ENCODE measurements at places on chromosomes 7 and 10.

- DNase-seq: no peak
These were observed 12.6 kb downstream of the CPA4 start for GRCh38 chr7:130305433-130306042.

GRCh38 chr10:92567952-92568600 lies 5.8 kb downstream of the IDE start:
- DNase-seq: peak; percentile 75

GRCh38 chr10:66586073-66586472 lies 339.8 kb upstream of the LRRTM3 start:
- DNase-seq: peak; percentile 63

- peak; percentile 42 for DNase-seq
These were observed 733 bp downstream of the PRKCQ start for GRCh38 chr10:6579183-6579903.

GRCh38 chr7:135924302-135924701 lies 52.9 kb downstream of the MTPN start:
- no peak for DNase-seq

- DNase-seq: peak; percentile 33
These were observed 345 bp downstream of the COBL start for GRCh38 chr7:51316262-51316665.

- DNase-seq: no peak
These were observed 29.0 kb downstream of the DENND2A start for GRCh38 chr7:140611641-140612040.

- no peak for DNase-seq
These were observed 4.8 kb downstream of the EGR2 start for GRCh38 chr10:62811159-62811875.

DNA sequence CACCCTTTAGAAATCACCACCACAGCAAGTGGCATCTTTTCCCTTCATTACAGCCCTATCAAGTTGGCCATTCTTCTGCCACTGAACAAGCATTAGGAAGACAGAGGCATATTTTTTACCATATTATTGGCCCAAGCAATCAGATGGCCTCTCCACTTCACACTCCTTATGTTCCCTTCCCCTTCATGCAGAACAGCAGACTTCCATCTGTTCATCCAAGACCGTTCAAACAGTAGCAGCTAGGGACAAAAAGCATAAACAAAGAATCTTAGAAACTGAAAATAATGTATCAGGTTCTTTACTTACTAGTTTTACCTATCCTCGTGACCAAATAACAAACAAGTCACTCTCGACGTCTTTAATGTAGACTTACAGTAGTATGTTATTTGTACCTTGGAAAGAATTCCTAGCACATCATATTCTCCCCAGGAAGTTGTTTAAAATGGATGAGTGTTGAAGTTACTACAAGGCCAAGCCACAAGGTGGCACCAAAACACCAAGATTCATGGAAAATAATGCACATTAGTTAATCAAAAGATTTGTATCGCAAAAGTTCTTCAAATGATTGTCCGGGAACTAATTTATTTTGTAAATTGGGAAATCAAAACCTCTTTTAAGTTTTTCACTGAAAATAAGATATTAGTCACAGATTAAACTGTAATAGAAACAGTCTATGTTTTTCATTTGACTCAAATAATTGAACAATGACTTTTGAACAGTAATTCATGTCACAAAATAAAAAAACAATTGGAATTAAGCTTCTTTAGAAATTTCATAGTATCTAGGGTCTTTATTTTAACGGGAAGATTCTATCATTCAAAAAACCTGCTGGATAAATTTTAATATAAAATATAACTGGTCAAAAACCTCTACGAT lies 112.1 kb downstream of the VPS41 start:
- DNase-seq: peak; percentile 51

DNA sequence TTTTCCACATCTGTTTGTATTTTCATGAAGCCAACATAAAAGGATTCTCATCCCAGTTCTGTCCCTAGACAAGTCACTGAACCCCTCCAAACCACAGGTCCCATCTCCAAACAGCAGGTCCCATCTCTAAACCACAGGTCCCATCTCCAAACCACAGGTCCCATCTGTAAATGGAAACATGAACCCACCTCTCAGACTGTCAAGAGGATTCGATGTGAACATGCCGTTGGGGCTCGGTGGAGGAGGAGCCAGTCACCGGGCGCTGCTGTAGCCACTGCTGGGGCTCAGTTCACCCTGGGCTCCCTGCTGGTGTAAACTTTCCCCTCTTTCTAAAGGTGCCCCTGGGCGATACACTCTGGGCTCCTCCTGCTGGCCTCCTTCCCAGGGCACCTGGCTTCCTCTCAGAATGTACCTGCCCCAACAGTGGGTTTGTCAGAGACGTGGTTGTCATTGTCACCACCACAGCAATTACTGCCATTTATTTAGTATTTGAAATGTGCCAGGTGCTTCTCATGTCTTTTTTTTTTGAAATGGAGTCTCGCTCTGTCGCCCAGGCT lies 13.0 kb downstream of the LHPP start:
- DNase-seq: no peak

DNA sequence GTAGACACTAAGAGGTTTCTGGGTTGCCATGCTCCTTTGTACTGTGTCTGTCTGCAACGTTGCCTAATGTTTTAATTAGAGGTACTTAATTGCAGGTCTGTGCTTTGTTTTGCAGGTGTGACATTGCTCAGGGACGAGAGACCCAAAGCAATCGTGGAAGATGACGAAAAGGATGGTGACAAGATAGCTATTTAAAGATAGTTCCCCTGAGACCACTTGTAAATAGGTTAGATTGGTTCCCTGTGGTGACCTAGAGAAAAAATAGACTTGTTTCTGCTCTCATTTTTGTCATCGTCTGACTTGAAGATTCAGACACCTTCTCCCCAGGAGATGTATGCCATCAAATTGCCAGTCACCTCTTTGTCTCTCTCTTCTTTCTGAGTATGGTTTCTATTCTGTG lies 20.1 kb downstream of the PPP1R17 start:
- DNase-seq: peak; percentile 29

DNA sequence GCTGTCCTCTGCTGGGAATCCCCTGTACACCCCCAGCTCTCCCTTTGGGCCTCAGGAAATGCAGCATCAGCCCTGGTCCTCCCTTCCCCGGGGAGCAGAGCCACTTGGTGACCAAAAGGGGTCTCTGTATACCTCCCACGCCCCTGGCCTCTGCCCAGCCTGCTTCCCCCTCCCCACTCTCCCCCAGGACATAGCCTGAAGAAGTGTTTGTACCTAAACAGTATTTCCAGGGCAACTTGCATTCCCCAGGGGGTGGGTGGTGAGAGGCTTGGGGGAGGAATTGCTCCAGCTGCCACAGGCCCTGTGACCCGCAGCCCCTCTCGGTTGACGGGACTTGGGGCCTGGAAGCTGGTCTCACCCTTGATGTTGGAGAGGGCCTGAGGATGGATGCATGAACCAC lies 39.3 kb downstream of the TMEM270 start:
- peak; percentile 65 for DNase-seq

- DNase-seq: no peak
These were observed 24.4 kb downstream of the ASNS start for GRCh38 chr7:97847791-97848190.

- no peak for DNase-seq
These were observed 177.9 kb downstream of the DNAJB6 start for GRCh38 chr7:157514746-157515145.

DNA sequence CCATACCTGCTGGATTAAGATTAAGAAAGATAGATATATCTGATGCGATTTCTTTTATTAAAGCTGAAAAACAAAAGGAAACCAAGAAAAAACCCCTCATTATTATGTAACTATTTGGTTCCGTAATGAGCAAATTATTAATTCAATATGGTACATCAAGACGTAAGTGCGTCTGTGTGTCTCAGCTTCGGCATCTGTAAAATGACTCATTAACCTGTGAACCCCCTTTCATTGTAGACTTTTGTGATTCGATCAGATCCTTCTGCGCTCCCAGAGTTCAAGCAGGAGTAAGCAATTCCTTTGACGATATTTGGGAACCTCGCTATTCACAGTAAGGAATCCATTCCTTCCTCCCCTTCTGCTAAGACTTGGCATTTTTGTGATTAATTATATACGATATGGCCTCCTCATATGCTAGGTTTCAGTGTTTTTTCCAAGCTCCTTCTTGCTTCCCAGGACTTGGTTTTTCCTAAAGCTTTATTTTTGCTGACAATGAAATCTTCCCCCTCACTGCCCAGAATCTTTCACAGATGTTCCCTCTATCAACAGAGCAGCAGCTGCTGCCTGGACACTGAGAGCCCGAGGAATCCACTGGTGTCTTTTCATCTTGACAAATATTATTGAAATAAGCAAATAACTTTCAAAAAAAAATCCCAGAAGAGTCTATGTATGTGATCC lies 171.7 kb upstream of the CELF2 start:
- no peak for DNase-seq

GRCh38 chr10:20956843-20957242 lies 59.7 kb upstream of the NEBL start:
- DNase-seq: no peak

GRCh38 chr7:136274636-136275345 lies 297.6 kb upstream of the MTPN start:
- no peak for DNase-seq

GRCh38 chr7:21918216-21918615 lies 27.5 kb downstream of the CDCA7L start:
- DNase-seq: no peak

GRCh38 chr7:4025694-4026615 lies 656.1 kb upstream of the FOXK1 start:
- DNase-seq: no peak

- DNase-seq: no peak
These were observed 358.7 kb downstream of the ELMO1 start for GRCh38 chr7:37089972-37090371.

DNA sequence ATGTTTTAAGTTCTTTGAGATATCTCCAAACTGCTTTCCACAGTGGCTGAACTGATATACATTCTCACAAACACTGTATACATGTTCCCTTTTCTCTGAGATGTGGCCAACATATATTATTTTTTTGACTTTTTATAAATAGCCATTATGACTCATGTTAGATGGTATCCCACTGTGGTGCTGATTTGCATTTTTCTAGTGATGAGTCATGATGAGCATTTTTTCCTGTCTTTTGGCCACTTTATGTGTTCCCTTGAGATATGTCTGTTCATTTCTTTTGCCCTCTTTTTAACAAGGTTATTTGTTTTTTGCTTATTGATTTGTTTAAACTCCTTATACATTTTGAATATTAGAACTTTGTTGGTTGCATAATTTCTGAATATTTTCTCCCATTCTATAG lies 1055.1 kb downstream of the NXPH1 start:
- DNase-seq: peak; percentile 27

GRCh38 chr10:110651044-110651958 lies 7.2 kb downstream of the RBM20 start:
- no peak for DNase-seq

DNA sequence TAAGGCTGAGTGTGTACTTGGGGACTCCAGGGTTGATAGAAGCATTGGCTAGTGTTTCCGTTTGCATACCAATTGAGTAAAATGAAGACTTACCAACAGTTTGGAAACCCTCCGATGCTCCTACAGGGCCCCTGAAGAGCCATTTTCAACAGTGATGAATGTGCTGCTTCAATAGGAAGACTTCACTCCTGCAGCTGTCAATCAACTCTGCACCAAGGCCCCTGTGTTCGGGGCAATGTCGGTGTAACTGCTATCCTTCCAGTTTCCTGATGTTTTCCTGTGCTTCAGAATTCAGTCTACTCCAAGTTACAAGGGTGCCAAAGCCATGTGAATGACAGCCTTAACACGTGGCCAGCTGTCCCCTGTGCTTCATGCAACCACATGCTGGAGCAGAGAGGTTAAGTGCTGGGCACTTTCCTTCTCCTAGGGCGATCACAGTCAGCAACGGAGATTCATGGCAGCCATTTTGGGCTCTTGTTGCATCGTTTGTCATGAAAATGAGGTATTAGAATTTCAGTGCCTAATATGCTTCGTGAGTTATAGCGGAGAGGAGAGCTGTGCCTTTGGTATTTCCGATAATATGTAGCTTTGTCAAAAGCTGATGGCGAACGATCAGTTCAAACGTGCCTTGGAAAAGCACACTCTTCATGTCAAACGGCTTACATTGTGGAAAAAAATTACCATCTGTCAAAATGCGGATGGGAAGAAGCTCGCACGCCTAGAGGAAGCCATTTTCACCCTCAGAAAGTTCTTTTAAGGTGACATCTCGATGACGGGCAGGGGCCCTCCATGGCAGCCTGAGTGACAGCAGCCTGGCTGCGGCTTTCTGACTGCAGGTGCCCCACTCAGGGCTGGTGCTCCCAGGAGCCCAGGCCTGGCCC lies 287.8 kb downstream of the ACTR3B start:
- no peak for DNase-seq

DNA sequence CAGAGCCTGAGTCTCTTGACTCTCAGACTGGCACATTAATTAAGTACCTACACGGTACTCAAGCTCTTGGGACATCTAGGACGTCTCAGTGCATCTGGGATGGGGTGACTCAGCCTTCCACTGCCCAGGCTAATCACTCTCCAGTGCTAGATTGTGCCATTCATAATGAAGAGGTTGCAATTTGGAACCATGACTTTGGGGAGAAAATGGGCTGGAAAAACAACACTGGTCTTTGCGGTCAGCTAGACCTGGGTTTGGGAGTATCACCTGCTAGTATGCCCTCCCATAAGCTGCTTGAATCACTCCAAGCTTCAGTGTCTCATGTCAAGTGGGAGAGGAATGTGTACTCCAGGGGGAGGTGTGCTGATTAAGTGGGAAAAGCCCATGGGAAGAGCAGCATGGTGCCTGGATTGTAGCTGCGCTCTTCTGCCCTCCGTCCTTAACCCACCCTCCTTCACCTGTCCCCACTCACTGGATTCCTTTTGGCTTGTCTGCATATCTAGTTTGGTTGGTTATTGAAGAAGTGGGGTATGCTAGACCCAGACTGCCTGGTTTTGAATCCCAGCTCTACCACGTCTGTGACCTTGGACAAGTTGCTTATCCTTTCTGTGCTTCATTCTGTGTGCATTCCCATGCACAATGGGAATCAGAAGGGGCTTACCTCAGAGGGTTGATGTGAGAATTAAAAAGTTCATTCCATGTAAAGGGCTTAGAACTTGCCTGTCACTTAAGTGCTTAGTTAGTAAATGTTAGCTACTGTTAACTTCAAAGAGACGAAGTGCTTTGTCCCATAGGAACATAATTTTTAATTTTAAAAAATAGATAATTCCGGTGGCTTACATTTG lies 3.8 kb downstream of the NFE2L3 start:
- peak; percentile 87 for DNase-seq

GRCh38 chr10:5507649-5508131 lies 8.3 kb upstream of the CALML5 start:
- no peak for DNase-seq

DNA sequence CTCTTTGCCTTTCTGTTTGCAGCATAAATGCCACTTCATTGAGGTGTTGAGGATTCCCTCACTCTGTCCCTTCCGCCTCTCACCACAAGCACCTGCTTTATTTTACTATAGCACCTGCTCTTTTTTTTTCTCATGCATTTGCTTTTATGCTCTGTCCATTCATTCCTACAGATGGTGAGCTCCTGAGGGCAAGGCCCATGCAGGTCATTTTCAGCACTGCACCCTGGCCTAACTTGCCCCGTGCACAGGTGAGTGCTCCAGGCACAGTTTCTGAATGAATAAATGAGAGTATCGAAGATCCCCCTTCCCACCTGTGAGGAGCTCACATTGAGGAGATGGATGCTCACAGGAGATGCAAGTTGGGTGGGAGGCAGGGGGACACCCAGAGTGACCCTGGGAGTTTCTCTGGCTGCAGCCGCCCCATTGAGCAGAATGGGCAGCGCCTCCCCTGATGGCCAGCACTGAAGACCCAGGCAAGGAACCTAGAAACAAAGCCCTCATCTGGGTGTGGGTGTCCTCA lies 1.2 kb upstream of the AKR1E2 start:
- no peak for DNase-seq

GRCh38 chr7:133859871-133860450 lies 267.2 kb upstream of the LRGUK start:
- DNase-seq: no peak

GRCh38 chr10:829241-829640 lies 102.3 kb downstream of the LARP4B start:
- no peak for DNase-seq

Measured in mesendoderm (in vitro differentiated cells).